Stimulated activated CD8-positive, alpha-beta memory T cell treated with anti-CD3 and anti-CD28 coated beads, Interleukin-12 subunit alpha, Interleukin-12 subunit beta, amount 100 ng/mL, for 4 hours (primary cell): ENCODE measurements at places on chromosomes 16 and 17.
A peak's percentile ranks its signal among the peaks of the same experiment; 100 is the strongest.

- DNase-seq: no peak
Measured at GRCh38 chr17:76577876-76578275, 7.8 kb downstream of the ST6GALNAC2 start.

- DNase-seq: no peak
Measured at GRCh38 chr16:19883966-19884485, 622 bp downstream of the GPRC5B start.

DNA sequence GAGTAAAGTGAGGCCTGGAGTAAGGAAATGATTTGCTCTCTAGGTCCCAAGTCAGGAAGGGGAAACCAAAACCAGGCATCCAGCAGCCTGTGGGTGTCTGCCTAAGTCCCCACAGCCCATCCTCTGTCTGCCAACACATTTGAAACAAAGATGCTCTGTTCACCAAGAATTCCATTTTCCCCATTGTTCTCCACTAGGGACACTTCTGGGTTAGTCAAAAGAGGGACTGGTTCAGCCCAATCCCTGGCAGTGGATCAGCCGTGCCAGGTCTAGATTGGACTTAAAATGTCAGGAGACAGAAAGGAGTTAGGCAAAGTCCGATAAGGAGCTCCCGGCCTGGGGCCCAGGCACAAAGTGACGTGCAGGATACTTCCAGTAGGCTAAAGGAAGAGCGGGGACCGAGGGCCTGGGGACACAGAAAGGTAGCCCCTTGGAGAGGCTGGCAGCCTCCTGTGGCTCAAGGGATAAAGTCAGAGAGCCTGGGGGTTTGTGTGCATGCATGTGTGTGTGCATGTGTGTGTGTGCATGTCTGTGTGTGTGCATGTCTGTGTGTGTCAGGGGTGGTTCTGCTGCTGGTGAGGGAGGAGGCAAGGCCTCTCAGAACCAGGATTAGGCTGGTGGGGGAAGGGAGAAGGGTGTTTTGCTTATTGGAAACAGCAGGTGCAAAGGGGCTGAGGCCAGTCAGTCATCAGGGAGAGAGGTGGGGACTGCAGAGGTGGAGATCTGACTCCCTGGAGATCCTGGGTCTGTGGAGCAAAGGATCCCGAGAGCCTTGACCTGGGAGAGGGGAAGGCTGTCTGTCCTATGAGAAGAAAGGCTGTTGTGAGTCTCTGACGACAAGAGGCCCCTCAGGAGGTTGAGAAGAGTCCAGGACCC lies 41.7 kb upstream of the IL34 start:
- DNase-seq: no peak

DNA sequence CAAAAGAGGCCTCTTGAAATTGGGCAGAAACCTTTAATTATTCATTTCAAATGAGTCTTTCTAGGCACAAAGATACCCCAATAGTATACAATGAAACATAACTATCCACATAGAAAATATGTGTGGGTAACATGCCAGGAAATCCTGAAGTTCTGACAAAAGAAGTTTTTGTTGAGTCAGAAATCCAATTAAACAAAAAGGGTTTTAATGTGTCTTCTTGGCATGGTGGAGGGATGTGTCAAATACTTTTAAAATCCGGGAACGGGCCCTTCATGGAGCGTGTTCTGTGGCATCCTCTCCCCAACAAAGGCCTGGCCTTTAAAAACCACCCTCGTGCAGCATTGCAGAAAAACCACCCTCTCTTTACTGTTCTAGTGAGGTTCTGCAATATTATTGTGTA lies 14.2 kb downstream of the CDRT4 start:
- DNase-seq: no peak

- DNase-seq: no peak
Measured at GRCh38 chr17:63082952-63083351, 116.9 kb downstream of the TANC2 start.

GRCh38 chr17:79947351-79948031 lies 88.2 kb downstream of the TBC1D16 start:
- no peak for DNase-seq

- DNase-seq: no peak
Measured at GRCh38 chr16:50371936-50372595, 3.3 kb upstream of the BRD7 start.

- DNase-seq: no peak
Measured at GRCh38 chr17:58052407-58052806, 30.8 kb upstream of the DYNLL2 start.

GRCh38 chr17:1957037-1957436 lies 68.1 kb downstream of the RTN4RL1 start:
- no peak for DNase-seq

GRCh38 chr16:56961851-56962281 lies at the start of gene CETP:
Gene CETP (plus strand): TSS chr16:56961950. CDS start chr16:56961980, 30 bp downstream.
- no peak for DNase-seq

DNA sequence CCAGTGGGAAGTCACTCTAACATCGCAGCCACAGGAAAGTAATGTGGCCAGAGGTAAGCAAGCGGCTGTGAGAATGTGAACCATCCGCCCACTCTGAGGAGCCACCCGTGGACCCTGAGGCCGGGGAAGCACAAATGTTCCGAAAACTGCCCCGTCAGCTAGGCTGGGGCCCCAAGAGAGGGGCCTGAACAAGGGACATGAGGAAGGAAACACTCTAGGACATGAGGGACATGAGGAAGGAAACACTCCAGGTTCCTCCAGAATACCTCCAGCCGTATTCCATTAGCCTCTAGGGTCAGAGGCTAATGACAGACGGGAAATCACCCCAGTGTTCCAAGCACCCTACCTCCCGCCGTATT lies 317 bp downstream of the TEFM start:
- DNase-seq: no peak

GRCh38 chr16:51343411-51343810 lies 192.3 kb upstream of the SALL1 start:
- DNase-seq: no peak

GRCh38 chr17:69460963-69461922 lies 46.7 kb downstream of the MAP2K6 start:
- DNase-seq: no peak

DNA sequence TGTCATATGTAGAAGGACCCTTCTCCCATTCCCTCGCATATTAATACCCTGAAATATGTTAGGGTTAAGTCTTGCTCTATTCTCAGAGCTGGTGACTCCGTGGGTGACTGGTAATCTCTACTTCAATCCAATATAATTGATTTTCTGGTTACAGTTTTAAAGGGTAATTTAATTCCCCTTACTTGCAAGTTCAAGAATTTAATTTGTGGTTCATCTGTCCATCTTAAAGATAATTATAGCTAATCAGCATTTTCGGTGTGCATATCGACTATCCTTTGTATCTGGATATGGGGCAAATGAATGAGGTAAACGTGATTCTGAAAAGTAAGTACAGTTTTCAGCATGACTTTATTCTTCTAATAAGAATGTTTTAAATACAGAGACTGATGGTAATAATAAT lies 250.0 kb downstream of the CNTNAP4 start:
- DNase-seq: no peak

DNA sequence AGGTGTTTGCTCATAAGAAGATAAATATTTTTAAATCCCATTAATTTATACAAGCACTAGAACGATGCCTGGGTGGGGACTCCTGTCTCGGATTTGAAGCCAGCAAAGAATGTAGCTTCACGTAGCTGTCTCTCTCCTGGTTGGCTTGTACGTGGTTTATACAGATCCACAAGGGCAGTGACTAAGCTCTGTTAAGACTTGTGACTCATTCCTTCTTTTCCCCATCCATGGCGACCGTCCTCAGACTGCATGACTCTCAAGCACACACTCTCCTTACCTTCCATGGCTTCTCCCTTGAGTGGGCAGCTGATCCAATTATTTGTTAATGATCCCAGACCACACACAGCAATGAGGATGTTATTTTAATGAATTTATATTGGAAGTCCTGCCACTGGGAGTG lies 679.7 kb upstream of the SOX9 start:
- no peak for DNase-seq

GRCh38 chr17:29569245-29569950 lies 897 bp downstream of the TP53I13 start:
- no peak for DNase-seq

- DNase-seq: no peak
Measured at GRCh38 chr17:28447396-28447760, 26.1 kb upstream of the SLC13A2 start.

GRCh38 chr16:79210607-79211006 lies 389.9 kb downstream of the MAF start:
- DNase-seq: no peak

GRCh38 chr16:4077174-4077649 lies 39.0 kb downstream of the ADCY9 start:
- DNase-seq: no peak

GRCh38 chr17:69339937-69340336 lies 13.0 kb upstream of the ABCA5 start:
- DNase-seq: no peak

DNA sequence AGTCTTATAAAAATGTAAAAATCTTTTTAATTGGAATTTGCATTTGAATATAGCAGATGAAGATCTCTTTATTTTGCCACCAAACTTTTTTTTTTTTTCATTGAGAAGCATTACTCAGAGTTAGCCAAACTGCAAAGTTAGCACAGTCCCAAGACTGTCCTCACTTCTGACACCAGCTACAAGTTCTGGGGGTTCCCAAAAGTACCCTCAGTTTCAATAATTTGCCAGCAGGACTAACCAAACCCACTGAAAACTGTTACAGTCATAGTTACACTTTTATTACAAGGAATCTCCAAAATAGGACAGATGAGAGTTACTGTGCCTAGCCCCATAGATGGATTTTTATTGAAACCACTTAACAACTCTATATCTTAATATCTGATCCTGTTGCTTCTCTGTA lies 144.1 kb downstream of the CHD9 start:
- DNase-seq: no peak

GRCh38 chr17:54950116-54950515 lies 18.3 kb downstream of the COX11 start:
- DNase-seq: no peak

DNA sequence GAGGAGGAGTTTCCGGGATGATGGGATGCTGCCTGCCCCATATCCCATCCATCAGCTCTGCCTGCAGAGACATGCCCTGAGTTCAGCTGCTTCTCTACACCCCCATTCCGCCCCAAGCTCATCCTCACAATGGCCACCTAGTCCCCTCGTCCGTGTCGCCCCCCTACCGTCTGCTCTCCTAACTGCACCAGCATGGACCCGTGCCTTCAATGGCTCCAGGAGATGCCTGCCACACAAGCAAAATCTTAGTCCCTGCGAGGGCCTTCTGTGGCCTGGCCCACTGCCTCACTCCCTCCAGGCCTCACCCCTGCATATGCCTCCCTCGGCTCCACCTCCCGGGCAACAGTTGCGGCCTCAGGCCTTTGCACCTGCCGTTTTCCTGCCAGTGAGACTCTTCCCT lies 1.8 kb upstream of the TELO2 start:
- no peak for DNase-seq

GRCh38 chr16:24670623-24671454 lies 58.6 kb upstream of the TNRC6A start:
- no peak for DNase-seq

GRCh38 chr16:49513040-49513439 lies 139.4 kb downstream of the C16orf78 start:
- no peak for DNase-seq

GRCh38 chr16:58094791-58095574 lies 34.2 kb downstream of the CFAP20 start:
- no peak for DNase-seq

GRCh38 chr17:65503557-65503956 lies 57.9 kb downstream of the AXIN2 start:
- no peak for DNase-seq

DNA sequence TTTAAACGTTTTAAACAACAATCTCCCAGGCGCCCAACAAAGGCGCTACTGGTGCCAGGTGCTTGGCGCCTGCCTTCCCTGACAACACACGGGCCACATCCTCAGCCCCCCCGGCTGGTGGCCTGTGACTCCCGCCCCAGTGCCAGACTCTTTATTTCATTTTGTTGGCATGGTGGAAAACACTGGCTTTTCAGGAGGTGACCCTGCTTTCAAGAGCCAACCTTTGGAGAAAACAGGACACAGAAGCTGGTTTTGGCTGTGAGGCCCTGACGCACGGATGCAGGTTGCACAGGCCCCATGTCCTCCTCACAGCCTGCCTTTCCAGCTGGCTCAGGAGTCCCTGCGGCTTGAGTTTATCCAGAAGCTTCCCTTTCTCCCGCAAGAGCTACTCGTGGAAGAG lies 100.0 kb downstream of the METRNL start:
- DNase-seq: no peak

- peak; percentile 2 for DNase-seq
Measured at GRCh38 chr16:74297145-74297665, 591 bp downstream of the PSMD7 start.

DNA sequence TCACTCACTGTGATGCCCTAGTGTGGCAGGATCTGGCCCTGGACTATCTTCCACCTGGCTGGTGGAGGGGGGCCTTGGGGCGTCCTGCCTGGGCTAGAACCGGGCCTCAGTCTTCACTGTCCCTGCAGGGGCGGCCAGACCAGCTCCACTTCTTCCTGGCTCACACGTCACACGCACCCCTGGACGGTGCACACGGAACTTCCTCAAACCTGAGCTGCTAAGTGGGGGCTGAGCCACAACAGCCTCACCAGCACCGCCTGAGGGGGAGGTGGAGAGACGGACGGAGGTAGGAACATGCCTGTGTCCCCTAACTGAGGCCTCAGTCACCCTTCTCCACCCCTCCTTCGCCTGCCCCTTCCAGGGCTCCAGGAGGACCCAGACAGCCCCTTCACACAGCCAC lies 36.6 kb downstream of the TIMM22 start:
- DNase-seq: no peak

GRCh38 chr16:59220011-59220410 lies 485.9 kb upstream of the GOT2 start:
- DNase-seq: no peak

- DNase-seq: no peak
Measured at GRCh38 chr17:57210224-57210553, 46.1 kb upstream of the MSI2 start.

- DNase-seq: no peak
Measured at GRCh38 chr17:57107498-57108101, 22.6 kb downstream of the AKAP1 start.
